Eye (tissue), 1 donor: ENCODE measurements at places on chromosomes 5 and 9.

DNA sequence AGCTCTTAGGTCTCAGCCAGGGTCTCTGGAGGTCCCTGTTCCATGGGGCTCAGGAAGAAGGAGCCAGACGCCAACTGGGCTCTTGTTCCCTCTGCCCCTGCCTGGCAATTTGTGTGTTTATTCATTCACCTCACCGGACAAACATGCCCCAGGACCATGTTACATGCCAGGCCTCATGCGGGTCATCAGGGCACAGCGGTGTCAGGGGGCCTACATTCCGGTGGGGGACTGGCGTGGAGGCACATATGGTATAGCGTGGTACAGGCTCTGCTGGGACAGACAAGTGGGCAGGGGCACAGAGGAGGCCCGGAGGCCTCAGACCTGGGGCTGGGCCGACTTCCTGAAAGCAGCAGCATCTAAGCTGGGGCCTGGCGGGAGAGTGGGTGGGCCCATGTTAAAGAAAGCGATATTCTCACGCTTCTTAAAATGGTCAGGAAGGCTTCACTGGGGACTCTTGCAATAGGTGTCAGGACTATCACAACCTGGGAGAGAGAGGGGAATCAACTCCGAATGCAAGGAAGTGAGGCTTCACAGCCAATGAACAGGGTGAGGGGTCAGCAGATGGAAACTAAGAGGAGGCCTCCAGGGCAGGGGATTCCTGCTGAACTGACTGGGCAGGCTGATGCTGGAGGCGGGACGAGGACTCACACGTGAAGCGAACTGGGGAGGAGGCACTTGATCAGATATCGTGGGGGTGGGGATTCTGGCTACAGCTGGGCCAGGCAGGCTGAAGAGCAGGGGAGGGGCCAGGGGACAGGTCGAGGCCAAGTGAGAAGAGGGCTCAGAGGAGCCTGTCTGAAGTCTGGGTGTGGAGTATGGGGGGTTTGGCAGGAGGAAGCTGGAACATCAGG is 41.9 kb downstream of the NCS1 start:
- DNase-seq = peak; percentile 73

DNA sequence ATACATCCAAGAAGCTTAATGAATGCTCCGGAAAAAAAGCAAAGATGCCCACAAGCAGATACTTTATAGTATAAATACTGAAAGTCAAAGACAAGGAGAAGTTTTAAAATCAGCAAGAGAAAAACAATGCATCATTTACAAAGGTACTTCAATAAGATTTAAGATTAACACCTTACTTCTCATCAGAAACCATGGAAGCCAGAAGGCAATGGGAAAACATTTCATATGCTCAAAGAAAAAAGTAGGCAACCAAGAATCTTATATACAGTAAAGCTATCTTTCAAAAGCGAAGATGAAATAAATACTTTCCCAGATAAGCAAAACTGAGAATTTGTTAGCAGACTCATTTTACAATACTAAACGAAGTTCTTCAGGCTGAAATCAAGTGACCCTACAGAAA is 51.1 kb downstream of the ABHD17B start:
- DNase-seq = no peak

DNA sequence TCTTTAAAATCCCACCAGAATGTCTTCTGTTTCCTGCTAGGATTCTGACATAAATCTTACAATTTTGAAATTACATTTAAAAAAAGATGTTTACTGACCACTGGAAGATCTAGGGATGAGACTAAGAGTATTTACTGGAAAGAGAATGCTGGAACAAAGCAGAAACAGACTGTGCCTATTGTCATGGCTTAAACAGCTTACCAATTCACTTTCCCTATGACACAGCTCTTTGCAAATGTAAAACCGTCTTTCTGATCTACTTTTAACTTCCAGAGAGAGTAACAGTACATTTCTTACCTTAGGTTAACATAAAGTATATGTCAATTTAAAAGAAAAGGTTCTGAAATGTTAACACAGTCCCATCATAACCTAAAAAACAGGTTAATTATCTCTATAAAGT is 10.7 kb downstream of the GIN1 start:
- no peak for DNase-seq

DNA sequence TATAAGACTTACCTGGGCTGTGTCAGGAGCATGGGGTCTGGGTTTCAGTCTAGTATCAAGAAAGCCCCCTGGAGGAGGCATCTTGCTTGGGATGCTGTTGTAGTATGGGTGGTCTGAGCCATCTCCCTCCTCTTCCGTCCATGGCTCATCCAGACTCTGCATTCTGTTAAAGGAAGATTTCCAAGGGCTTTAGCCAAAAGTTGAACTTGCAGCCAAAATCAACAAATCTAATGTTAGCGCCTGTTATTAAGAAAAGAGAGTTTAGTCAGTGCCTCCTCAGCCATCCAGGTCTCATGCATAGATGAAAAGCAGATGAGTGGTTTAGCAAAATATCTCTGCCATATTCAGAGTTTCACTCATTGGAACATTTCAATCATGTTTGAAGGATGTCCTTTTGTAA is 55.6 kb downstream of the S1PR3 start:
- DNase-seq = peak; percentile 22

GRCh38 chr5:25515525-25515924 is 870.7 kb upstream of the CDH10 start:
- no peak for DNase-seq

GRCh38 chr9:27688954-27689353 is 115.7 kb upstream of the C9orf72 start:
- DNase-seq = no peak

- peak; percentile 92 for DNase-seq
Measured at GRCh38 chr9:133742849-133743444, 4.8 kb upstream of the SARDH start.

DNA sequence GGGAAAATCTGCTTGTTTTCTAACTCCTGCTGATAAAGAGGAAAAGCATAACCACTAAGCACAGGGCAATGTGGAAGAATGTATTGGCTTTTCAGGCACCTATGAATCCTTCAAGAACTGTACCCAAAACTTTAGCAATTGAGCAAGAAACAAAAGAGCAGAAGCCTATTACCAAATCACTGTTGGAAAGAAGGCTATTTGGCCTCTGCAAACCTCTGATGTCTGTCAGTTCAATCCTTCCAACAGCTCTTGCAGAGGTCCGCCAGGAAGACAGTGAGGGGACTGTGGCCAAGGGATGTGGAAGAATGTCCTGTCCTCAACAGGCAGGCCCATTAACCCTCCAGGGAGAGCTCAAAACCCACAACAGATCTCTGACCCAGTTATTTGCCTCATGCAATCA is 328.6 kb downstream of the ENC1 start:
- DNase-seq = no peak

DNA sequence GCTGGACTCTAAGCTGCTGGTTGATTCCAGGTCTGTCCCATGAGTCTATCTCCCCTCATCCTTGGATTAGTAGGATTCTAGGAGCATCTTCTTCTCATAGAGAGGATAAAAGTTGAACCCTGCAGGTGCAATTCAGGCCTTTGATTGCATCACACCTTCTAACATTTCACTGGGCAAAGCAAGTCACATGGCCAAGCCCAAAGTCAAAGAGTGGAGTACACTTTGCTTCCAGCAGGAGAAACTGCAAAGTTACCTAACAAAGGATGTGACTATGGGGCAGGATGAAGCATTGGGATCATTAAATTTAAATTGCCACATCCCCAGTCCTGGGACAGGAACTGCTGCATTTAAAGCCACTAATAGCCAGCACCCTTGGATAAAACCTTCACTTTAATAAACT is 51.0 kb upstream of the EGFLAM start:
- DNase-seq = no peak
